Activated T-helper 17 cell treated with anti-CD3 and anti-CD28 coated beads, Interleukin-2, amount 50 U/mL, for 72 hours (primary cell): ENCODE measurements at places on chromosomes 5 and 9.

DNA sequence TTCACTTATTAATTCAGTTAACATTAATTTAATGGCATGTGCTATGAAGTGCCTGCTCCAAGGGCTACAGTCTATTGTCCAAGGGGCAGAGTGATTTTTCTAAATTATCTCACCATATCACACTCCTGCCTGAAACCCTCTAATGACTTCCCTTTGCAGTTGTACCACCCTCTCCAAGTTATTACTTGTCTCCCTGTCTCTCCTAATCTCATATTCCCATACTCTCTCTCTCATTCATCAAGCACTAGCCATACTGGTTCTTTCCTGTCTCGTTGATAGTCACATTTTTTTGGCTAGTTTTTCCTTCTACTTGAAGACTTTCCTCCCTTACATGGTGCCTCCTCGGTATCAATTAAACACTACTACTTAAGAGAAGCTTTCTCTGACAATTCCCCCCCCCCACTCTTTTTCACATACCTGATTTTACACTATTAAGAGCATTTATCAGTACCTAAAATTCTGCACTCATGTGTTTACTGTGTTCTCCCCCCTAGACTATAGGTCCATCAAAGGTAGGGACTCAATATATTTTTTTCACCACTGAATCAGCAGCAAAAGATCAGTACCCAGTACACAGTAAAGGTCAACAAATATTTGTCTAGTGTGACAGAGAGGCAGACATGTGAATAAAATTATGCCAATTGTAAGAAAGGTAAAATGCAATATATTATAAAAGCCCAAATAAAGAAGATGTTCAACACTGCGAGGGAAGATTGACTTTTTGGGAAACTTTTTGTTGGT, 19.0 kb downstream of the RICTOR start:
- H3K36me3 ChIP-seq: peaks cover 24% of the 10 kb centered on the region
- no peak overlapping the region for H3K27ac ChIP-seq
- peaks cover 30% of the 10 kb centered on the region for H3K4me1 ChIP-seq
- ATAC-seq: no peak

DNA sequence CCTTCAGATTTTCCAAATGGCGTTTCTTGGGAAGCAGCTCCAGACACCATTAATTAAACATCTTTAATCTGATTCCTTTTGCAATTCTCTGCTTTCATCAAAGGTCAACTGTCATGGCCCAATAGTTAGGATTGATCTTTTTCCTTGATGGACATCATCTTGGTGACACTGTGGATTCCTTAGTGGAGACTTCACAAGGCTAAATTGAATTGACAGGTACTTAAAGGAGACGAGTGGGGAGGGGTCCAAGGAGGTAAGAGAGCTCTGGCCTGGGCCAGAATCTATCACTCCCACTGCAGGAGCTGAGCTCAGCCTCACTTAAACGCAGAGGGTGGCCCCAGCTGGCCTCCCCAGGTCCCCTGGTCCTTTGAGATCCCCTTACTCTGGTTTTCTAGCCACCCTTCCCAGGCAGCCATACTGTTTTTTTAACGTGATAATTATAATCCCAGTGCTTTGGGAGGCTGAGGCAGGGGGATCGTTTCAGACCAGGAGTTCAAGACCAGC, 9.9 kb upstream of the HMCN2 start:
- H3K36me3 ChIP-seq: no peaks in the 10 kb centered on the region
- no peaks in the 10 kb centered on the region for H3K4me1 ChIP-seq
- H3K27ac ChIP-seq: no peak overlapping the region
- ATAC-seq: no peak
- H3K4me3 ChIP-seq: no peak overlapping the region
- H3K27me3 ChIP-seq: peaks cover 17% of the 10 kb centered on the region

GRCh38 chr5:132909702-132910101, 36.2 kb downstream of the LEAP2 start:
- H3K27ac ChIP-seq: no peak overlapping the region
- H3K4me1 ChIP-seq: peaks cover 22% of the 10 kb centered on the region
- no peak for ATAC-seq
- H3K4me3 ChIP-seq: no peak overlapping the region
- peaks cover 74% of the 10 kb centered on the region for H3K36me3 ChIP-seq

DNA sequence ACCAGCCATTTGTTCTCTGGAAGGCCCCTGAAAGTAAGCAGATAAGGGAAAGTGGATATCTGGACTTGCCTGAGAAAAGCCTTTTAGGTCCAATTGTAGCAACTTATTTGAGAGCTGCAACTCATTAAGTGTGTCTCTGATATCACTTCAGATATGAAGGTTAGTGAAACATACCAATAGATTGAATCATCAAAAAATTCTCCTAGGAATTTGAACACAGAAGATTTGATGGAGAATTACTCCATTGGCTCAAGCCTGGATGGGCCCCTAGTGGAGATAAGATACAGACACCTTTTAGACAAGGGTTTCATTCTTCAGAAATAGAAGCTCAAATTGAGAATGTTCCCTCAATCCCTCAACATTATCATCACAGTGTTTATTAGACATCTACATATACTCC, 356.7 kb downstream of the NDUFS4 start:
- no peaks in the 10 kb centered on the region for H3K36me3 ChIP-seq
- no peak for ATAC-seq
- no peak overlapping the region for H3K27ac ChIP-seq
- H3K27me3 ChIP-seq: no peaks in the 10 kb centered on the region
- no peaks in the 10 kb centered on the region for H3K4me1 ChIP-seq

DNA sequence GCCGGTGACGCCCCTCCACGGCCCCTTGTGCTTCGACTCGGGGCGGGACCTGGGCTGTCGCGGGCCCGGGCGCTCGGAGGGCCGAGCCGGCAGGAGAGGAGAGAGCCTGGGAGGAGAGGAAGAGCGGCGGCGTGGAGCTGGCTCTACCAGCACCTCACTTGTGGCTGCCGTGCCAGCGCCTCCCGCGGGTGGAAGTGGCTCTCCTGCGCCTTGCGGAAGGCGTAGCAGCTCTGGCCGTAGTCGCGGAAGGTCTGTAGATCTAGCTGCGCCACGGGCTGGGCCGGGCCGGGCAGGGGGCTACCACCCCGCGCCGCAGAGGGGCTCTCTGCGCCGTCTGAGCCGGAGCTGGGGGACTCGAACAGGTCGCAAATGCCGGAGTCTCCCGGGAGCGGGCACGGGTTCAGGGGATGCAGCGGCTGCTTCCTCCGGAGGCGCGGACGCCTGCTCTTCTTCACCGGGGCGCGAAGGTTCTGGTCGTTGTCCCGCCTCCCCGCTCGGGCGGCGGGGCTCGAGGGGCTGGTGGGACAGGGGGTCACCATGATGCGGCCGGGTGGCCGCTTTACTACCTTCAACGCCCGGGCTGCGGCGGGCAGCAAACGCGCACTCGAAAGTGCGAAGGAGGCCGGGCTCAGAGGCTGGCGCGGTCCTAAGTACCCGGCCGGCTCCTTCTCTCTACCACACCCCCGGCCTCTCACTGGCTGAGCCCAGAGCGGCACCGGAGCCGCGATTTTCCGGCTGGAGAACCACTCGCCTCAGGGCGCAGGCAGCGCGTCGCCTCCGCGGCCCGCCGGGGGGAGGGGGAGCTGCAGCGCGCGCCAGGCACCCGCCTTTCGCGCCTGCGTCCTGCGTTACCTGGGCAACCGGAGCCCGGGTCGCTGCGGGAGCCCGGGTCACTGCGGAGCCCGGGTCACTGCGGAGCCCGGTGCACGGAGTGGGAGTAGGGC, at the start of gene CCNO:
CCNO (minus strand) TSS at position 624 of the 944 bp plus-strand sequence; CDS start at position 539, 85 bp downstream.
- no peak within 1 kb of the TSS for H3K27ac ChIP-seq
- peak; percentile 86 for ATAC-seq
- peaks cover 6% of the 10 kb centered on the region for H3K4me1 ChIP-seq
- peaks cover 8% of the 10 kb centered on the region for H3K36me3 ChIP-seq

GRCh38 chr5:66958201-66958979, 238.2 kb downstream of the CD180 start:
- no peak overlapping the region for H3K27ac ChIP-seq
- ATAC-seq: no peak
- peaks cover 3% of the 10 kb centered on the region for H3K4me1 ChIP-seq
- no peak overlapping the region for H3K4me3 ChIP-seq
- peaks cover 7% of the 10 kb centered on the region for H3K27me3 ChIP-seq

DNA sequence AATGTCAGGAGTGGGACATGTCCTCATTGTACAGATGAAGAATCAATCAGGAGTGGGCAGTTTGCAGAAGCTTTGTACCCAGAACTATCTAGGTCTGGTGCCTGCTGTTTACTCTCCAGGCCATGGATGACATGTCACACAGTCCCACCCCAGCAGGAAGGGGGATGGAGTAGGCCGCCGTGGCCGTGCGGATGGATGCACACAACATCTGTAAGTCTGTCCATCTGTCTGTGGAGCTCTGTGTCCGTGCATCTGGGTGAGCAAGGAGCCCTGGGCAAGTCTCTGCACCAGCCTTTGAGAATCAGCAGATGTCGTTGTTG, 311.5 kb upstream of the IRX4 start:
- H3K27me3 ChIP-seq: peaks cover 13% of the 10 kb centered on the region
- ATAC-seq: no peak
- no peaks in the 10 kb centered on the region for H3K4me1 ChIP-seq
- no peak overlapping the region for H3K27ac ChIP-seq
- no peaks in the 10 kb centered on the region for H3K36me3 ChIP-seq
- no peak overlapping the region for H3K4me3 ChIP-seq

DNA sequence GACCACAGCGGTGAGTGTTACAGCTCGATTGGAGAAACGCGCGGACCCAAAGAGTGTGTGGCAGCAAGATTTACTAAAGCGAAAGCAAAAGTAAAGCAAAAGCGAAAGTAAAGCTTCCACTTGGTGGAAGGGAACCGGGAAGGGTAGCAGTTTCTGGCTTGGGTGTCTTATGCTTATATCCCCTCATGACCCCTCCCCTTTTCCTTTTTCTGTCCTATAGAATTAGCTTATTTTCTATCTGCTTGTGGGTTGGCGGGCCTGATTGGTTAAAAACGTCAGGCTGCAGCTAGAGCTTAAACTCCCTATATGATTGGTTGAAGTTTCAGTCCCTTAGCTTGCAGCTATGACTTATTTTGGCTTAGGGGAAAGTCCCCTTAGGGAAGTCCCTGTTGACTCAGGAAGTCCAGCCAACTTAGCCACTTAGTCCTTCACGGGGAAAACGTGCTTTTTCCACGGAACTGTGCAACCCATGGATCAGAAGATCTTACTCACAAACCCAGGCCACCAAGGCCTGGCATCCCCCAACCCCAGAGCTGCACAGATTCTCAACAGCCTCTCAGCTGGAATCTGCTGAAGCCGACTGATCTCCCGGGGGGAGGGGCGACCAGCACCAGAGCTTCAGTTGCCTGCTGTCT, 114.2 kb upstream of the ADAMTS16 start:
- peak overlapping the region; percentile 2 for H3K4me3 ChIP-seq
- peak; percentile 56 for ATAC-seq
- no peaks in the 10 kb centered on the region for H3K36me3 ChIP-seq
- H3K27ac ChIP-seq: no peak overlapping the region
- peaks cover 4% of the 10 kb centered on the region for H3K4me1 ChIP-seq

DNA sequence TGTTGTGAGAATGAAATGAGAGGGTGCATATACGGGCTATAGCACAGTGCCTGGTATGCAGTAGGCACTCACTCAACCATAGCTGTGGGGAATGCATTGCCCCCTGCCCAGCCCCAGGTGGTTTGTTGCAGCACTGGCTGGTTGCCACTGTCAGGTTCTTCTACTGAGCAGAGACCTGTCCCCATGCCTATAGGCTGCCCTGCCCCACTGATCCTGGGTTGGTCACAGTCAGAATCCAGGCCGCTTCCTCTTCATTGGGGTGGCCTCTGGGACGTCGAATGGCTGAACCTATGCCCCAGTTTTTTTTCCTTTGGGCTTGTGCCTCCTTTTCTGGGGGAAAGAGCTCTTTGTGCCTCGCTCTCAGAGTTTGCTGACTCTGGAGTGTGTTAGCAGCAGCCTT, 74.6 kb downstream of the RGS3 start:
- no peak overlapping the region for H3K27ac ChIP-seq
- H3K4me3 ChIP-seq: no peak overlapping the region
- no peaks in the 10 kb centered on the region for H3K27me3 ChIP-seq
- H3K36me3 ChIP-seq: peaks cover 89% of the 10 kb centered on the region
- peaks cover 10% of the 10 kb centered on the region for H3K4me1 ChIP-seq

DNA sequence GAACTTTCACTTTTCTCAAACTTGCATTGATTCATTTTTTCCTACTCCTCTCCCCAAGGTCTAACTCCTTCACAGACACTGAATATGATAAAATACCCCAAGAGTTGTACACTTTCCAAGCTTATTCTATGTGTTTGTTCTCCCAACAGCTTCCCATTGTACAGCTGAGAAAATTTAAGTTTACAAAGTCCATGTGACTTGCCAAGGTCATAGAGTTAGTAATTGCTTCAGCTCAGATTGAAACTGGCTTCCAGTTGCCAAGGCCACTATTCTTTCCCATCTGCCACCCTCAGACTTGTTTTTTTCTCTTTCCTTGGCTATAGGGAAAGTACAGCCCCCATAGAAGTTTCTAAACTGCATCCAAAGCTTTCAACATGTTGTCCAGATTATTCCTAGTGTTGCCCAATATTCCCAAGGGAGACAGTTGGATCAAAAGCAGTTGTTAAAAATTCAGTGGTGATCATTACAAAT, 34.8 kb downstream of the TNFSF8 start:
- H3K36me3 ChIP-seq: peaks cover 25% of the 10 kb centered on the region
- H3K4me3 ChIP-seq: peak overlapping the region; percentile 74
- ATAC-seq: no peak
- peaks cover 48% of the 10 kb centered on the region for H3K4me1 ChIP-seq

DNA sequence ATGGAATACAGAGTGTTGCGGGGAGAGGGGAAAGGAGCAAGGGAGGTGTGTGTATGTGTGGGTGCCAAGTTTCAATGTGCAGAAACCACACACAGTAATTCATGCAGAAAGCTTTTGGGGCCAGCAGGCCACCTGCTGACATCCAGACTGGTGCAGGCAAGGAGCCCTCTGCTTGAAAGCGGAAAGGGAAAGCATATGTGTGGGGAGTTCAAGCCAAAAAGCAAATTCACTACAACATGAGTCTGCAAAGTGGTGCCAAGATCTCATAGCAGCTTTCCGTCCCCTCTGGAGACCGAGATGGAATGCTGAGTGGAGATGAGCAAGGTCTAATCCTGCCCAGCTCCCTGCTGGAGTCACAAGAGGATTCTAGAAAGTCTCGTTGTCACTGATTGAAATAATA, 159.7 kb upstream of the VLDLR start:
- no peak overlapping the region for H3K4me3 ChIP-seq
- H3K4me1 ChIP-seq: no peaks in the 10 kb centered on the region
- no peaks in the 10 kb centered on the region for H3K36me3 ChIP-seq
- no peak overlapping the region for H3K27ac ChIP-seq
- no peak for ATAC-seq

- ATAC-seq: no peak
- H3K27ac ChIP-seq: no peak overlapping the region
- H3K36me3 ChIP-seq: no peaks in the 10 kb centered on the region
- H3K4me1 ChIP-seq: no peaks in the 10 kb centered on the region
- H3K4me3 ChIP-seq: no peak overlapping the region
Observed at GRCh38 chr5:135650081-135650480, 71.3 kb upstream of the CXCL14 start.

GRCh38 chr9:113738496-113738892, 137.6 kb upstream of the ZNF618 start:
- H3K27ac ChIP-seq: no peak overlapping the region
- peaks cover 21% of the 10 kb centered on the region for H3K27me3 ChIP-seq
- H3K4me3 ChIP-seq: no peak overlapping the region
- H3K36me3 ChIP-seq: no peaks in the 10 kb centered on the region
- no peak for ATAC-seq
- H3K4me1 ChIP-seq: peaks cover 4% of the 10 kb centered on the region

GRCh38 chr5:56561-57290, 35.2 kb upstream of the PLEKHG4B start:
- ATAC-seq: no peak
- peaks cover 23% of the 10 kb centered on the region for H3K27me3 ChIP-seq
- H3K4me3 ChIP-seq: no peak overlapping the region
- H3K4me1 ChIP-seq: no peaks in the 10 kb centered on the region

- no peak overlapping the region for H3K4me3 ChIP-seq
- no peaks in the 10 kb centered on the region for H3K4me1 ChIP-seq
- no peak overlapping the region for H3K27ac ChIP-seq
Observed at GRCh38 chr5:78533356-78533755, 115.2 kb downstream of the LHFPL2 start.
